ENCODE measurements at places on chromosomes 5 and 9.

DNA sequence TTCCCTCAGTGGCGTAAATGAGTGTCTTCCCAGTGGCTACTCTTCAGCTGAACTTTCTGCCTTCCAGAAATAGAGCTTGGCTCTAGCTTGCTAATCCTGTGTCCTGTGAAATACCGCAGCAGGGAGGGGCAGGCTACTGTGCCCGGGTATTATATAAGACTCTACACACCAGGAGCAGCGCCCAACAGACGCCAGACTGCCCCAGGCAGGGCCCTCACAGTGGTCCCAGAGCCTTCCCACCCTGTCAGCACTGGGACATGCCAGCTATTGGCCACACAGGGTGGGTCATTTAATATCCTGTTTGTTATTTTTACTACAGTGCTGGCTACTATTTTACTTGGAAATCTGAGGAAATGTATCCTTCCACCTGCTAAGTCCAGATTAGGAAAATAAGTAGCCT lies 121.0 kb downstream of the FEM1C start:
- no peak for ATAC-seq

GRCh38 chr5:148733601-148734438 lies 79.5 kb upstream of the HTR4 start:
- ATAC-seq = no peak

DNA sequence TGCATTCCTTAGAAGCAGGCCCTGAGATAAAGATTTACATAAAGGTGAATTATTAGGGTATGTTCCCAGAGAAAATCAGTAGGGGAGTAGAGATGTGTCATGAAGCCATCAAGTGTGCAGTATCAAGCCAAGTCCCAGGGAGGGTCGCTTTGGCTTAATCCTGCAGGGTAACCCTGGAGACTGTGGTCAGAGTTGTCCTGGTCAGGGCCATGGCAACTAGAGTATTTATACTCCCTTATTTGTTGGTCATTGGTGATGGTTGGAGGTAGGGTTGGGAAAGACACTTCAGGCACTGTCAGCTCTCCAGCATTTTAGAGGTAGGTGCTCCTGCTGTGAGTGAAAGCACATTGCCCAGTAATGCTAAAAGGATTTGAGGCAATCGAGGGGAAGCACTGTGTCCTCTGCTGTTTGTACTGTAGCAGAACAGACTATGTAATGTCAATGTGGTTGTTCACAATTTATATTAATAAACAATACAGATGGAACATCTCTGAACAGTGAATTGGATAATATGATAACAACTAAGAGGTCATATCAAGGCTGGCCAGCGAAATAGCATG lies 108.9 kb downstream of the GDNF start:
- ATAC-seq = no peak

GRCh38 chr9:120877276-120878034 lies 467 bp upstream of the PHF19 start:
- peak; percentile 71 for ATAC-seq

DNA sequence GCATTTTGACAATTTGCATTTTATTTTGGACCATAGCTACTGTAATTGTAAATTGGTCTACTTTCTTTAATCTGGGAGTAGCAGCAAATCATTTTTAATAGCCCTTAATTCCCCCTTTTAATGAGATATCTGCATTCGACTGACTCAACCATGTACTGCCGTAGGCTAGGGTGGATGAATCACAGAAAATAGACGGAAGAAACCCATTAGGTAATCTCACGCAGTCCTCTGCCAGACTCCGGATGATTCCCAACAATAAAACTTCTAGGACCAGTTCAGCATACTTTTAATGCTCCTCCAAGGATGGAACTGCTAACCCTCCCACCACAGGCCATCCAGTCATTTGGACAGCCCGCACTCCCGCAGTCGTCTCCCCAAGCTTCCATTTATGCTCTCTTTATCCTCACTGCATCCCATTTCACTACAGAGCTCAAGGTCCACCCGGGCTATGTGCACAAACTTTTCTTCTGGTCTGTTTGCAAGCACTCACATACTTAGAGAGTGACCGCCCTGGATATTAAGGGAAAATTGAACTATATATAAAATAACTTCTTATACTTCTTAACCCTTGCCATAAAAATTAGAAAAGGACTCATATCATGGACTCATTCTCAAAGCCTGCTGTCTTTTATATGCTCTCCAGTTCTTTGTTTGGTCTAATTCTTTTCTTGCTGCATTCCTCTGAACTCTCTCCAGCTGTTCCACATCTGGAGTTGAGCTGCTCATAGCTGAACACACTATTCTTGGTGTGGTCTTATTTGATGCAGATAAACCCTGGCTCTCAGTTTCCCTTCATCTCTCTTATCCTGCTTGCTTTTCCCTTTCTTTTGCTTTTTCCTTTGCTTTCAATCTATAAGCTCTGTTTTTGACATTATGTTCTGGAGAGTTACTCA lies 326.6 kb downstream of the ARL15 start:
- no peak for ATAC-seq

GRCh38 chr5:131521252-131521651 lies 113.8 kb downstream of the RAPGEF6 start:
- ATAC-seq = no peak

- no peak for ATAC-seq
Observed at GRCh38 chr9:92146610-92147009, 31.4 kb upstream of the SPTLC1 start.

DNA sequence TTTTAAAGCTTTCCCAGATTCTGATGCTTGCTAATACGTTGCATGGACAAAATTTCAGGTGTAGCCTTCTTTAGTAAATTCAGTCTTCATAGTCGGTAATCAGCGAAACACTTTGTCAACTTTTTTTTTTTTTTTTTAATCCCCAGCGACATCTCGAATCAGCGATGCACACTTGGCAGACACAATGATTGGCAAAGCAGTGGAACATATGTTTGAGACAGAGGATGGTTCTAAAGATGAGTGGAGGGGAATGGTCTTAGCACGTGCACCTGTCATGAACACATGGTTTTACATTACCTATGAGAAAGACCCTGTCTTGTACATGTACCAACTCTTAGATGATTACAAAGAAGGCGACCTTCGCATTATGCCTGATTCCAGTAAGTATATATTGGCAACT lies 66.8 kb upstream of the NXNL2 start:
- no peak for ATAC-seq

DNA sequence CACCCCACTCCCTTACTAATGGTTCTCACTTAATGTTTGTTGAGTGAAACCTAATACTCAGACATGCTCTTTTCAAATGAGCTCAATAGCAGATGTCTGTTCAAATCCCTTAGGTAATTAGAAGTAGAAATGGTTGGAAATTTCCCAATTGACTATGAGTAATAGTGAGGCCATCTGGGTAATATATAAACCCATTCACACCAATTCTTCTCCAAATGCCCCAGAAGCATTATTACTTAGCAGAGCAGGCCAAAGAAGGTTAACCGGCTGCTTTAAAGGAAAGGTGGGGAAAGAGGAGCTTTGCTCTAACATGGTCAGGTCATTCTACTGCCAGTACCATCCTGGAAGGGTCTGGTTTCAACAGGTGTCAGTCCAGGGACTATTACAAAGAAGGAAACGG lies 119.5 kb upstream of the MTAP start:
- no peak for ATAC-seq

- ATAC-seq = no peak
Observed at GRCh38 chr9:4126184-4126865, 173.5 kb downstream of the GLIS3 start.

GRCh38 chr5:176810081-176810597 lies at the start of gene UNC5A:
Gene UNC5A, plus strand, starts transcription at chr5:176810559. Its CDS starts 192 bp downstream, at chr5:176810751.
- no peak for ATAC-seq

DNA sequence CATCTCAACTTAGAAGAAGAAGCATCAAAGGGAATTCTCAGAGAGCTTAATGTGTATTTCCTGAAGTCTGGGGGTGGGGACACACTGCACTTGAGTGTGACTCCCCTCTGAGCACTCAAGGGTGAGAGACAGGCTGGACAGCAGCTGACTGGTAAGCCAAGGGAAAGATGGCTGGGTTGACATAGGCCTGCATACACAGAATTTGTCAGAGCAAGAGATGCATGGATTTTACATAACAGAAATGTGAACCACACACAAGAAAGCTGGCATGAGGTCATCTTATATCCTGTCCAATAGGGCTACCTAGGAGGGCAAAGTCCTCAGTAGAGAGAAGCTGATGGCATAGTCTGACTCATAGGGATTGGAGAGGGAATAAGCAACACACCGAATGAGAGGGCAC lies 114.3 kb upstream of the EPB41L4A start:
- ATAC-seq = peak; percentile 53

DNA sequence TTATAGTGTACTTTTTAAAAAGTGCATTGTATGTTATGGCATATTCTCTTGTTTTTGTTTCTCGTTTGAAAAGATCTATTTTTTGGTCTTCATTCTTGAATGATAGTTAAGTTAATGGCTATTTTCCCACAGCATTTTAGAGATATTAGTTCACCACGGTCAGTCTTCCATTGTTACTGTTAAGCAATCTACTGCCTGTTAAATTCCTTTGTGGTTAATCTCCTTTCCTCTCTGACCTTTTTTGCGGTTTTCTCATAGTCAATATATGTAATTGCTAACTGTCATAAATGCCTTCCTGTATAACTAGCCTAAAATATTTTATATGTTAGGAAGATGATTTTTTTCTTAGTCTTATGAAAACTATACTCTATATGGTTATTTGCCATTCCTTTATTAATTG lies 250.8 kb upstream of the FBXL7 start:
- ATAC-seq = no peak

GRCh38 chr9:12094046-12094445 lies 599.1 kb upstream of the TYRP1 start:
- ATAC-seq = no peak

DNA sequence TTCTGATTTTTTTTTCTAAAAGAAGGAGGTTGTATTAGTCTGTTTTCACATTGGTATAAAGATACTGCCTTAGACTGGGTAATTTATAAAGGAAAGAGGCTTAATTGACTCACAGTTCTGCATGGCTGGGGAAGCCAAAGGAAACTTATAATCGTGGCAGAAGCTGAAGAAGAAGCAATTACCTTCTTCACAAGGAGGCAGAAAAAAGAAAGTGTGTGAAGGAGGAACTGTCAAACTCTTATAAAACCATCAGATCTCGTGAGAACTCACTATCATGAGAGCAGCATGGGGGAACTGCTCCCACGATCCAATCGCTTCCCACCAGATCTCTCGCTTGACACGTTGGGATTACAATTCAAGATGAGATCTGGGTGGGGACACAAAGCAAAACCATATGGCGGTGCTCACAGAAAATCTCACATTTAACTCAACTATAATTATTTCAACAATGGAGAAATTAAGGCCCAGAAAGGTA lies 27.1 kb downstream of the DPYSL3 start:
- no peak for ATAC-seq

DNA sequence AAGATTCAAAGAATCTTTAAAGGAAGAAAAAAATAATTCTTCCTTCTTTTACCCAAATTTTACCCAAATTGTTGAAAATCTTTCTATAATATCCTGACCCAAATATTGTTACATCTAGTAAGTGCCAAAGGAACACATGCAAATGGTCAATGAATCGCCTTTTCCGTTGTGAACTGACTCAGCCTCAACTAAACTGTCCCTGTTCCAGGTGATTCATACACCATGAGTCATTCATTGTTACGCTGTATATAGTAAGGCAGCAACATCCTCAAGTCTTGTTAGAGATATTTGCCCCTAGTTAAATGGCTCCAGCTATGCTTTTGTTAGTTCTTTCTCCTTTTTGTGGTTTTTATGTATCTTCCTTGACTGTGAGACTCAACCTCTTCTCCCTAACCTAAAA lies 9.7 kb downstream of the PTGER4 start:
- ATAC-seq = peak; percentile 70

DNA sequence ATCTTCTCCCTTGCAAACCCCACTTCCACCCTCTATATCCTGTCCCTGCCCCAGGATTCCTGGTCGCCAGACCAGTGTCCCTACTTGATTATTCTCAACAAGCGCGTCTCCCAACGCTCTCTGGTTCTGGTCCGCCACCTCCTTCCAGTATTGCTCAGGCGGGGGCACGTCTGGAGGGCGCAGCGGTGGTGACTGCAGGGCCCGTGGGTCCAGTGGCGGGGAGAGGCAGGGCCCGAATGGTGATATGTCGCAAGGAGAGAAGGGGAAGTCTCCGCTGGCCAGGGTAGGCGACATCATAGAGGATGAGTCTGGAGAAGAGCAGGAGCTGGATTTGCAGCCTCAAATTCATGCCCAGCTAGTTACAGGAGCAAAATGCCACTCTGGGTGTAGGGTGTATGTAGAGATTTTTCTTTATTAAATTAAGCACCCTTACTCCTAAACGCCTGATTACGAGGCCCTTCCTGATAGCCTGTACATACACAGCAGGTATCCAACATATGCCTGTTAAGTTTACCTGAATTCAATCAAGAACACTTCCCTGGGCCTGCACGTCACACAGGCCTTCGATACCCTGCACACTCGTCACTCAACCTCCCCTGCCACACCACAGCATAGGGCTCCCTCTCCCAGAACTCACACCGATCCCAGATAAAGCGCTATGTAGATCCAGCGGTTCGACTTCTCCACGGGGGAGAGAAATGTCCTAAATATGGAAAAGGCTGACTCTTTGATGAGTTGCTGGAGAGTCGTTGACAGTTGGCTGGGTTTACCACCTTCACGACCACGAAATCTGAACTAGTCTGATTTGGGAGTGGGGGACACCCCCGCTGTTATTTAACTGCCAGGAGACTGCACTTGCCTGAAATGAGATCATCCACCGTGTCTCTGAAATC lies 4.8 kb downstream of the MCIDAS start:
- no peak for ATAC-seq

GRCh38 chr5:173010021-173010420 lies 26.4 kb downstream of the ATP6V0E1 start:
- no peak for ATAC-seq

GRCh38 chr5:166961028-166961427 lies 1330.4 kb upstream of the WWC1 start:
- ATAC-seq = no peak

GRCh38 chr5:14038341-14038959 lies 94.0 kb upstream of the DNAH5 start:
- no peak for ATAC-seq

DNA sequence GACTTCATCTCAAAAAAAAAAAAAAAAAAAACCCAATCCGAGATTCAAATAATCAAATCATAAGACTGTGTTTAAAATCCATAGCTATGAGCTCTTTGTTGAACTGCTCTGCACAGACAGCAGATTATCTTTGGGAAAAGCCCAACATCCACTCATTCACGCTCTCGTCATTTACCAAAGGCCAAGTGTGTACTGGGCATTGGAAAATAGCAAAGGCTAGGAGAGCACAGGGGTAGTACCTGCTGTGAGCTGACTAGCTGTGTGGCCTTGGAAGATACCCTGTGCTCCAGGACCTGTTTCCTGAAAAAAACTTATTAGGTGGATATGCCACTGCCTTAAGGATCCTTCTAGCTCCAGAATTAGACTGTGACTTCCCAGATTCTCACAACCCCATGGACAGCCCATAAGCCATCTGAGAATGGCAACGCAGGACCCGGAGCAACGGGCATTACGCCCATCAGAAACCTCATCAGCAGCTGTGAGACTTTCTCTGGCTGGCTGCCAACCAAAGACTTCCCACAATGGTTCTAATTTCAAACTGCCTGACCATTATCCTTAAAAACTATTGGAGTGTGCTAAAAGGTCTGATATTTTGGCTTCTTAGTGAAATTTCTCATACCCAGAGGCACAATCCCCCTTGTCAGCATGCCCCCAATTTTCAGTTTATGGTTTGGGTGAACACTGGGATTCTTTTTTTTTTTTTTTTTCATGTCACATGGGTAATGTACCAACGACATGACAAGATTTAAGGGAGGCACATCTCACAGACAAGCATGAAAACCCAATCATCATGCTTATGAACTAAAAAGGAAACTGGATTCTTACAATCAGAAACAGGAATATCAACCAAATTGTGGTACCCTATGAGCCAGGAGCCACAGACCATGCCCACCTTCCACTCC lies 16.8 kb downstream of the SERINC5 start:
- no peak for ATAC-seq

Data from stimulated activated memory B cell treated with anti-CD40 and anti-IgM and Interleukin-4, amounts not matched to agents 10 μg/mL and 1 μg/mL and 100 μg/mL, for 72 hours (primary cell).